ENCODE measurements at places on chromosomes 7 and 10. TPM values are rescaled to one million over a fixed set of nuclear protein-coding genes. Genes with fewer than 3 reads are reported as not detected.
A peak's percentile ranks its signal among the peaks of the same experiment; 100 is the strongest.

DNA sequence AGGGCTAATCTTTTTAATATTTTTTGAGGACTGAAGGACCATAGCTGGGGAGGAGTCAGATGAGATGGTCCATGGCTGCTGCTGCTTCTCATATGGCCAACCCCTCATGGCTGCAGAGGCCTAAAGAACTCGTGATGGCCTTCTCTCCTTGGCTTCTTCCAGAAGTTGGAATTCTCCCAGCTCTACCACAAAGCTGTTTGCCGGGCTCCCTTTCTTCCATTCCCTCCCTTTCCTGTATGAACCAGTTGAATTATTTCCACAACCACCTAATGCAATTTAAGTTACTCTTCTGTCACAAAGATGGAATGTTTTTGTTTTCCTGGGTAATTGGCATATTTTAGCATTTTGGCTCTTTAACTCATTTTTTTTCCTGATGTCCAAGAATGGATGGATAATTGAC, 80.7 kb downstream of the PHTF2 start:
- peaks cover 30% of the 10 kb centered on the region for H3K4me1 ChIP-seq
- no peak overlapping the region for H3K4me3 ChIP-seq
- H3K36me3 ChIP-seq = no peaks in the 10 kb centered on the region
- H3K27me3 ChIP-seq = no peaks in the 10 kb centered on the region
- peak overlapping the region; percentile 0 for H3K27ac ChIP-seq

DNA sequence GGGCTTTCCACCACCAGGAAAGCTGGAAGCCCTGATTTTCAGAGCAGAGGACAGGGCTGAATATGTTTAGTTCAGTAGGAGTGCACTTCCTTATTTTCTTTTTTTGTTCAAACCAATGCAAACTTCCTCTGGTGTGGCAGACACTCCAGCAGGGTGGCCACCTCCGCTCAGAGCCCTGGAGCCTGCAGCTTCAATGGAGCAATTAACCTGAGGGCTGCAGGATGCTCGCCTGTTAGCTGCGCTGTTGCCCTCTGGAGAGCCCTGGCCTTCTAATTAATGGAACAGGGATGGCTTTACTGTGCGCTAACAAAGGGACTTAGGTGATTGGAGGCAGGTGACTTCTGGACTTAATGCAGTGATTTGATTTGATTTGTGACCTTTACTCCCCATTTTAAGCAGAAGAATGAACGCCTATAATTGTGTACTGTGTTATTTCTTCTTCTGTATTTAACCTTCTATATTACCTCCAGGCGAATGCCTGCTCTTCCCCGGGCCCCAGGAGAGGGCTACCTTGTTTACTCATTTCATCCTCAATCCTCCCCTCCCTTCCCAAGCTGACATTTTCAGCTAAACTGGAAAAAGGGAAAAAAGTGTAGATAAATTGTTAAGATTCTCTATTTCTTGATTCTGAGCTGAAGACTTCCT, 123.0 kb upstream of the CTBP2 start:
- no peaks in the 10 kb centered on the region for H3K36me3 ChIP-seq
- no peak for DNase-seq
- peaks cover 7% of the 10 kb centered on the region for H3K27me3 ChIP-seq
- no peaks in the 10 kb centered on the region for H3K4me1 ChIP-seq

DNA sequence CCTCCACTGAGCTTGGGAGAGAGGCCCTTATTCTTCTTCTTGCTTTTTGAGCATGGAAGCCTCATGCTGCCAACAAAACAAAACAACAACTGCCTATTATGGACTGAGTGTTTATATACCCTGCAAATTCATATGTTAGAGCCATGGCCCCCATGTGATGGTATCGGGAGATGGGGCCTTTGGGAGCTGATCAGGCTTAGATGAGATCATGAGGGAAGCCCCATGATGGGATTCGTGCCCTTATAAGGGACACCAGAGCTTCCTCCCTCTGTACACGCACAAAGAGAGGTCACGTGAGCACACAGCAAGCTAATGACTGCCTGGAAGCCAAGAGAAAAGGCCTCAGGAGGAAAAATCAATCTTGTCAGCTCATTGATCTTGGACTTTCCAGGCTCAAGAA, 235.0 kb downstream of the FANK1 start:
- H3K4me1 ChIP-seq = no peaks in the 10 kb centered on the region
- H3K27me3 ChIP-seq = no peaks in the 10 kb centered on the region
- H3K36me3 ChIP-seq = no peaks in the 10 kb centered on the region
- H3K4me3 ChIP-seq = no peak overlapping the region

GRCh38 chr7:32943252-32944030, 13.8 kb upstream of the FKBP9 start:
- H3K4me1 ChIP-seq = peaks cover 20% of the 10 kb centered on the region
- no peaks in the 10 kb centered on the region for H3K27me3 ChIP-seq
- peak overlapping the region; percentile 91 for H3K4me3 ChIP-seq
- H3K27ac ChIP-seq = peak overlapping the region; percentile 90
- no peak for DNase-seq

- H3K27ac ChIP-seq = no peak overlapping the region
- H3K4me3 ChIP-seq = peak overlapping the region; percentile 46
- peaks cover 46% of the 10 kb centered on the region for H3K4me1 ChIP-seq
- peaks cover 100% of the 10 kb centered on the region for H3K27me3 ChIP-seq
- H3K36me3 ChIP-seq = no peaks in the 10 kb centered on the region
Observed at GRCh38 chr10:8049865-8050555, 4.5 kb upstream of the GATA3 start.

- H3K27ac ChIP-seq = peak overlapping the region; percentile 100
- peaks cover 56% of the 10 kb centered on the region for H3K4me1 ChIP-seq
- H3K4me3 ChIP-seq = peak overlapping the region; percentile 62
- peak; percentile 67 for DNase-seq
- no peaks in the 10 kb centered on the region for H3K36me3 ChIP-seq
Observed at GRCh38 chr7:1537535-1538412, 7.3 kb downstream of the MAFK start.

GRCh38 chr7:159118197-159118595, 26.5 kb downstream of the VIPR2 start:
- no peaks in the 10 kb centered on the region for H3K27me3 ChIP-seq
- no peak overlapping the region for H3K4me3 ChIP-seq
- no peaks in the 10 kb centered on the region for H3K36me3 ChIP-seq
- no peak for DNase-seq
- H3K4me1 ChIP-seq = no peaks in the 10 kb centered on the region

DNA sequence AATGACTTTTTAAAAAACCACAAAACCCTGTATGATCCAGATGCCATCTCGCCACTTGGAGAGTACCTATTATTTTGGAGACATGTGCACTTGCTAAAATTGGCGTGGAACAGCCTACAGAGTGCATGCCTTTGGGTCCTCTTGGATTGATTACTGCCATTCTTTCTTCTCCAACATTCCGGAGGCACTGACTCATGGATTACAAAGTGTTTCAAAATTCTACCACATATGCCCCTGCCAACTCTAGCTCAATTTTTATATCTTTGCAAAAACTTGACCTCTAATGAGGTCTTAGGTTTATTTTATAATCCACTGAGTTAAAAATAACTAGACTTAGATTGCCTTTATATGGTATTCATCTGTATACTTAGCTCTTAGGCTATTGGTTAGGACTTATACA, 55.8 kb upstream of the KIF5B start:
- DNase-seq = no peak
- no peak overlapping the region for H3K4me3 ChIP-seq
- H3K4me1 ChIP-seq = no peaks in the 10 kb centered on the region

GRCh38 chr10:91077549-91078071, 142.9 kb upstream of the PCGF5 start:
- H3K27ac ChIP-seq = peak overlapping the region; percentile 6
- peak overlapping the region; percentile 5 for H3K4me3 ChIP-seq
- no peaks in the 10 kb centered on the region for H3K27me3 ChIP-seq
- no peaks in the 10 kb centered on the region for H3K36me3 ChIP-seq

DNA sequence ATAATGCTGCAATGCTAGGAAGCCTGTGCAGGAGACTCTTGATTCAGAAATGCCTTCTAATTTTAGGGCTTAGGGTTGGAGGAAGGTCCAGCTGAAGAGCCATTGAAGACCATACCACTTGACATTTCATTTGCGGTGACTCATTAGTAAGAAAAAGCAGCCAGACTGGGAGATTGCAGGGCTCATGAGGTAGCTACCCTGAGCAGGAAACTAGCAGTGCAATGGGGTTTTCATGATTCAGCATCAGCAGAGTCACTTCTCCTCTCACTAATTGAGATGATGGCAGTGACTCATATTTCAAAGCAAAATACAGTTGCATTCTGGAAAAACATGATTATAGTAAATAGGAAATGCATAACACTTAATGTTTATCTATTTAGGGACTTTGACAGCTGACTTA, 434.1 kb downstream of the DNAJB9 start:
- H3K27ac ChIP-seq = no peak overlapping the region
- H3K27me3 ChIP-seq = no peaks in the 10 kb centered on the region
- no peaks in the 10 kb centered on the region for H3K36me3 ChIP-seq

- H3K27me3 ChIP-seq = no peaks in the 10 kb centered on the region
- peaks cover 68% of the 10 kb centered on the region for H3K4me1 ChIP-seq
- H3K36me3 ChIP-seq = peaks cover 16% of the 10 kb centered on the region
- peak overlapping the region; percentile 100 for H3K27ac ChIP-seq
- H3K4me3 ChIP-seq = peak overlapping the region; percentile 69
Observed at GRCh38 chr10:102114861-102115618, 5.1 kb downstream of the LDB1 start.

DNA sequence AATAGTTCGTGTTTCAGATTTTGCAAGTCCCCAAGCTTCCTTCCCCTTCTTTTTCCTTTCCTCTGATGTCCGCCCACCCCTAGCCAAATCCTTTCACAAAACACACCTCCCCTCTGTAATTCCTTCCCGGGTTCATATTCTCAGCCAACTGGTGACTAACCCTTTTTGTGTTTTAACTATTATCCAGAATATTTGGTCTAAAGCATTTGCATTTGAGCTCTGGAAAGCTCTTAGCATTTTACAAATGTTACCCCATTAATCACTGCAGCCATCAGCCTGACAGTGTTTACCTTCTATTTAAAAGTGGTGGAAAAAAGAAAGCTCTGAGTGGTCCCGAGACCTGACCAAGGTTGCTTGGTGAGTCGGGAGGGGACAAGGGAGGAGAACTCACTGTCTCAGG, 139.0 kb downstream of the CREB5 start:
- DNase-seq = no peak
- no peaks in the 10 kb centered on the region for H3K4me1 ChIP-seq
- no peaks in the 10 kb centered on the region for H3K27me3 ChIP-seq
- H3K4me3 ChIP-seq = no peak overlapping the region

- no peak overlapping the region for H3K27ac ChIP-seq
- no peaks in the 10 kb centered on the region for H3K36me3 ChIP-seq
- H3K4me3 ChIP-seq = no peak overlapping the region
- no peaks in the 10 kb centered on the region for H3K27me3 ChIP-seq
- DNase-seq = no peak
Observed at GRCh38 chr10:116779076-116779687, 36.8 kb upstream of the HSPA12A start.

GRCh38 chr10:109914966-109915365, 8.3 kb downstream of the XPNPEP1 start:
- no peaks in the 10 kb centered on the region for H3K27me3 ChIP-seq
- DNase-seq = no peak
- no peak overlapping the region for H3K4me3 ChIP-seq
- no peaks in the 10 kb centered on the region for H3K36me3 ChIP-seq
- H3K4me1 ChIP-seq = peaks cover 26% of the 10 kb centered on the region
- no peak overlapping the region for H3K27ac ChIP-seq

DNA sequence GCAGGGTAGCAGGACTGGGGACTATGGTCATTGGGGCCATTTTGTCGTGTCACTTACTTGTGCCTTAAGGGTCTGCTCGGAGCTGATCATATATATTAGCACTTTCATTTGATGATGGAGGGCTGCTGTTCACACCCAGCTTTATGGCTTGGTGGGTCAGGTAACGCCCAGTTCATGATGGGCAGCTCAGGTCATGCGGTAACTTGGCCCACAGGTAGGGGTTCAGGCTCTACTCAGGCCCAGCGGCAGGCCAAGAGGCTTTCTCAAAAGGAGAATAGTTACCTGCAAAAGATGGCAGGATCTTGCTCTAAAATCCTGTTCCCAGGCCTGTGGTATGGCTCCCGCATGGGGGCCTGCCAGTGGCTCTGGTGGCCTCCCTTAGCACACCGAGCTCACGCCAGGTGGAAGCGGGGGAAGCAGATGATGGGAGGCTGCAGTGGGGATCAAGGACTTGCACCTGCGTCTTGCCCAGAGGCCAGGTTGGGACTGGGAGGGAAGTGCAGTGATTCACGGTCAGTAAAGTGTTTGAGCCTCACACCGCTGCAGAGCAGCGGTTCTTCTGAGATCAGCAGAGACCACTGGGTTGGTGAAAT, 109.5 kb downstream of the ADCY1 start:
- no peak for DNase-seq
- no peaks in the 10 kb centered on the region for H3K4me1 ChIP-seq
- no peak overlapping the region for H3K27ac ChIP-seq

GRCh38 chr7:27154369-27154768, 2.0 kb upstream of the HOXA3 start:
- no peak overlapping the region for H3K27ac ChIP-seq
- no peak overlapping the region for H3K4me3 ChIP-seq
- H3K27me3 ChIP-seq = no peaks in the 10 kb centered on the region
- peaks cover 39% of the 10 kb centered on the region for H3K4me1 ChIP-seq
- no peak for DNase-seq
- no peaks in the 10 kb centered on the region for H3K36me3 ChIP-seq

DNA sequence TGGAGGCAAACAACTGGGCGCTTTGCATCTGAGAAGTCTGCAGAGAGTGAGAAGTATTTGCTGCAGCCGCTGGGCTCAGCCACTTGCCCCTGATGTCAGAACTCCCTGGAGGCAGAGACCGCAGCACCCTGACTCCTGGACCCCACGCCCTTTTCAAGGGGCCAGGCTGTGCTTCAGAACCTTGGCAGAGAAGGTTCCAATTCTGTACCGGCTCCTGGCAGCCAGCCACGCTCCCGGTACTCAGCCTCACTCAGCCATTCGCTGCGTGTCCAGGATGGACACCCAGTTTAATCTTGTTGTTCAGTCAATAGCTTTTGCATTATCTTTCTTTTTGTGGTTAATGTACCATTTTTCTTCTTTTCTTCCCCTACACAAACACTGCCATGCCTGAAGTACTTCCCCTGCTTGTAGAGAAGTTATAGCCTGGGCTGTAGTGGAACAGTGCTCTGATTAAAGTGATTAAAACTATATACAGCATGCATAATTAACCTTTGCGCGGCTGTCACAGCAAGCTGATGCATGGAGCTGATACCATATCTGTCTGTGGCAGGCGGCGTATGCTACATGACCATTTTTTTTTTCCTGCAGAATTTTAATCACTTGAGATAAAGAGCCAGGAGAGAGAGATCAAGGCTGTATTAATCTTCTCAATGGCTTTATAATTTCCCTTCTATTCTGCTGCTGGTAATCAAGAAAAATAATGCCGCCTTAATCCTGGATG, 578.5 kb downstream of the SDK1 start:
- no peak overlapping the region for H3K4me3 ChIP-seq
- no peaks in the 10 kb centered on the region for H3K4me1 ChIP-seq
- H3K27me3 ChIP-seq = no peaks in the 10 kb centered on the region
- no peaks in the 10 kb centered on the region for H3K36me3 ChIP-seq

HTR7 gene
- total RNA-seq = 0.61 TPM

GNGT1 gene
- not detected for total RNA-seq

TDRD1 gene
- not detected for total RNA-seq

LLCFC1 gene
- total RNA-seq = not detected

ACTL6B gene
- total RNA-seq = not detected

SPDYE9 gene
- total RNA-seq = not detected

PILRA gene
- 5.4 TPM for total RNA-seq
